ENCODE measurements at places on chromosomes 12 and 14. TPM values are rescaled to one million over a fixed set of nuclear protein-coding genes. Genes with fewer than 3 reads are reported as not detected.

DNA sequence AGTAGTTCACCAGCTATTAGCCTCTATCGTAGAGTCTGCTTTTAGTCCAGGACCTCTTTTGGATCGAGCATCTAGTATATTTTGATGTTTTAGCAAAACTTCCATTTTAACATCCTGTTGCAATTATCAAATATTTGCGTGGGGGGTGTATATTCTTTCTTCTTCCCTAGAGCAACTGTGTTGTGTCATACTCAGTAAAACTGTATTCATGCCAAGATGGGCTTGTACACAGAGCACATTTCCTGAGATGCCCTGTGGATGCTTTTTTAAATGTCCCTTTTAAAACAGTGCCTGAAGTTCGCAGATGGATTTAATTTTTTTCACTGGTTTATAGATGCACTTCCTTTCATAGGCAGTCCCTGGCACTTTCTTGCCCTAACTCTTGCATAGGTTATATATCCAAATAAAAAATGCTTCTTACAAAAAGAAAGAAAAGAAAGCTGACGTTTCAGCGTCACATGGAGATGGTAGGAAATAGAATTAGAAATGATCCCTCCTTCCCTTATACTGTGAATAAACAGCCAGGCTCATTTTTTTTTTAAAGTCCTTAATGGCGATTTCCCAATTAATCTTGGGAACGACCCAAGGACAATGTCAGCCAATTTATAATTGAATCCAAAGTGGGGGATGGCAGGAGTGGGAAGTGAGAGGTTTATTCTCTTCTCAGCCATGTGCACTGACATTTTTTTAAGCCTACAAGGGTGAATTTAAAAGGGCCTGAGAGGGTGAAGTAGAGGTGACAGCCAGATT lies 247.0 kb downstream of the SLC41A2 start:
- peak overlapping the region; percentile 30 for H3K4me3 ChIP-seq
- peak; percentile 62 for DNase-seq
- peak overlapping the region; percentile 52 for H3K27ac ChIP-seq
- H3K36me3 ChIP-seq = no peaks in the 10 kb centered on the region

DNA sequence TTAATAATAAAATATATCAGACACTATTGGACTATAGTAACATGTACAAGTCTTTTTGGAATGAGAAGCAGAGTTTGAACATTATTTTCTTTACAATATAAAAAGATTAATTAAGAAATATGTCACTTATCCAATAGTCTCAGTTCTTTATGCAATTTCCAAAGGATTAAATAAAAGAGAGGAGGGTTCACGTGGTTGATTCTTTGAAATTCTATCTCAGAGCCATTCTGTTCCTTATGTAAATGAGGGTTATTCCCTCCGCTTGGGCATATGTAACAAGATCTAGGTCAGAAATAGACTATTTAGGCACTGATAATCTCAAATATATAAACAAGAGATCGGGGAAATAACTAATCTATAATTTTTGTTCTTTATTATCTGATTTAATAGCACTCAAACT lies 2.1 kb upstream of the TUBA1A start:
- H3K27me3 ChIP-seq = no peaks in the 10 kb centered on the region
- H3K27ac ChIP-seq = no peak overlapping the region
- no peak for DNase-seq
- H3K36me3 ChIP-seq = no peaks in the 10 kb centered on the region
- peaks cover 2% of the 10 kb centered on the region for H3K4me1 ChIP-seq

- peak; percentile 31 for DNase-seq
- no peak overlapping the region for H3K4me3 ChIP-seq
- peaks cover 9% of the 10 kb centered on the region for H3K36me3 ChIP-seq
- H3K4me1 ChIP-seq = no peaks in the 10 kb centered on the region
Observed at GRCh38 chr12:120761519-120761934, 35.9 kb downstream of the ACADS start.

DNA sequence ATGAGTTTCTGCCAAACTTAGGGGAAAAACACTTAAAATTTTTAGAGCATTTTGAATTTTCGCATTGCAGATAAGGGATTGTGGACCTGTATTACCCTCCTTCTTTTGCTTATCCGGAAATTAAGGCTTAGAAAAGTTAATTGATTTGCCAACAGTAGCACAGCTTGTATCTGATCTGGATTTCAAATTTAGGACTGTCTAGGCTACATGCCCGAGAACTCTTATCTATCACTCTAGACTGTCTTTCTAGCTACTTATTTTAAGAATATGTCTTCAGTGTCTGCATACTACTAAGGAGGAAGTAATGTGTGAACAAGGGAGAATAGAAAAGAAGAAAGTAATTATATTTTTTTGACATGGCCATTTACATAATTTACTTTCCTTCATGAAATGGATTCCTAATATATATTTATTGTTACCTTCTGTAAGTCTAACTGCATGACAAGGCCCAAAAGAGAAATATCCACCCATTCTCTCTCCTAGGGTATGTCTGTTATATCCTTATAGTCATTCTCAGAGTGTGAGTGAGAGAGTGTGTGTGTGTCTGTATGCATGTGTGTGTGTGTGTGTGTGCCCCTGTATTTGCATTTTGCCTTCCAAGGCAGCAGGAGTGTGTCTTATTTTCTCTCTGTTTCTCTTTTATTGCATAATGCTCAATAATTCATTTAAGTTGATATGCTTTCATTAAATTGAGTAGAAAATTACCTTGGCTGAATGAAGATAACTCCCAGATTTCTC lies 132.1 kb downstream of the SLC5A8 start:
- no peak for DNase-seq
- H3K4me3 ChIP-seq = no peak overlapping the region

- DNase-seq = no peak
- no peak overlapping the region for H3K4me3 ChIP-seq
- H3K27ac ChIP-seq = no peak overlapping the region
- no peaks in the 10 kb centered on the region for H3K4me1 ChIP-seq
- no peaks in the 10 kb centered on the region for H3K27me3 ChIP-seq
Observed at GRCh38 chr12:123479442-123480180, 21.7 kb downstream of the SNRNP35 start.

GRCh38 chr12:75978677-75979076 lies 52.9 kb downstream of the PHLDA1 start:
- peaks cover 40% of the 10 kb centered on the region for H3K4me1 ChIP-seq
- no peaks in the 10 kb centered on the region for H3K36me3 ChIP-seq
- no peak overlapping the region for H3K4me3 ChIP-seq

NFATC4 gene
- total RNA-seq = 59.9 TPM

GRCh38 chr12:51028126-51028812 lies 2.1 kb upstream of the SLC11A2 start:
- H3K27me3 ChIP-seq = no peaks in the 10 kb centered on the region
- H3K4me3 ChIP-seq = no peak overlapping the region
- H3K36me3 ChIP-seq = no peaks in the 10 kb centered on the region

GRCh38 chr14:25006961-25007795 lies 42.8 kb downstream of the STXBP6 start:
- no peaks in the 10 kb centered on the region for H3K27me3 ChIP-seq
- no peaks in the 10 kb centered on the region for H3K36me3 ChIP-seq
- H3K4me1 ChIP-seq = peaks cover 11% of the 10 kb centered on the region

DNA sequence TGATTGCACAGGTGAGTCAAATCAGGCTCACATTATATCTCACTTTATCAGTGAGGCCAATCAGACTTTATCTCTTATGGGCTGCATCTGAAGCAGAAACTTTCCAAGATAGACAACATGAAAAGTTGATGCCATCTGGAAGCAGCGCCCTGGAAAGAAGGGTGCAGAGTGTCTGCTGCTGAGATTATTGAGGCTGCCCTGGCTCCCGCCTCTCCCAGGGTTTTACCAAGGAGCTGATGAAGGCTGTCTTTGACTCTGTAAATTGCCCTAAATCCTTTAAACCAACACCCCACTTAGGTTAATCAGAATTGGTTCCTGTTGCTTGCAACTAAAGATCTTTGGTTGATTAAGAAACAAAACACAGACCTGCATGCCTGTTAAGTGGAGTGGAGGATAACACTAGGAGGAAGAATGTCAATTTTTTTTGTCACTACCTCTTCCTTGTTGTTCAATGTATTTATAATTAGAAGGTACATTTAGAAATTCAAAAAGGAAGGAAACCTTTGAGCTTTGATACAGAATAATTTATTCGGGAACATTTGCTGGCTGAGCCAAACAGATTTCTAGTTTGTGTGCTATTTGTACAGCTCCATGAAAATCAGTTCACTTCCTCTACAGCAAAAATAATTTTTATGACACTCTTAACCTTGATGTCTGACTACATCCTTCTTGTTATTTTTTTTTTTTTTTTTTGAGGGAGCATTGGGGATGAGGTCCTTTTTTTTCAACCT lies 104.1 kb downstream of the VEZT start:
- no peak overlapping the region for H3K4me3 ChIP-seq
- no peaks in the 10 kb centered on the region for H3K36me3 ChIP-seq
- no peak for DNase-seq

DNA sequence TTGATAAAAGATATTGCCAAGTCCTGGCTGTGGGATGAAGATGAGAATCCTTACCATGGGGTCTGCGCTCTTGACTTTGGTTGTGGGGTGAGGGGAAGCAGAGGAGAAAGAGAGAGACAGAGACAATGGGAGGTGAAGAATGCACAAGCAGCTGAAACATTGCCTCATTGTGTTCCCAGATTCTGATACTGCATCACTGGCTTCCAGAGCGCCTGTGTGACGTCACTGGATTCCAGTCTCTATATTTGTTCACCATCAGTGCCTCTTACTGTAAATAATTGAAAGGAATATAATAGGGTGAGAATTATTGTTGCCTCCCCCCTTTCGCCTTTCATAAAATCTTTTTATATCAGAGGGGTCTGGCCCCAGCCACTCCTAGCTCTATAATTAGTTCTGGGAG lies 188.9 kb upstream of the NTF3 start:
- no peak for DNase-seq
- no peak overlapping the region for H3K27ac ChIP-seq
- no peak overlapping the region for H3K4me3 ChIP-seq
- H3K36me3 ChIP-seq = no peaks in the 10 kb centered on the region
- H3K4me1 ChIP-seq = no peaks in the 10 kb centered on the region
- H3K27me3 ChIP-seq = no peaks in the 10 kb centered on the region

GRCh38 chr12:95998611-95999286 lies 2.6 kb upstream of the HAL start:
- H3K27ac ChIP-seq = no peak overlapping the region
- DNase-seq = peak; percentile 69
- H3K36me3 ChIP-seq = no peaks in the 10 kb centered on the region
- H3K4me1 ChIP-seq = no peaks in the 10 kb centered on the region
- no peaks in the 10 kb centered on the region for H3K27me3 ChIP-seq
- no peak overlapping the region for H3K4me3 ChIP-seq

DNA sequence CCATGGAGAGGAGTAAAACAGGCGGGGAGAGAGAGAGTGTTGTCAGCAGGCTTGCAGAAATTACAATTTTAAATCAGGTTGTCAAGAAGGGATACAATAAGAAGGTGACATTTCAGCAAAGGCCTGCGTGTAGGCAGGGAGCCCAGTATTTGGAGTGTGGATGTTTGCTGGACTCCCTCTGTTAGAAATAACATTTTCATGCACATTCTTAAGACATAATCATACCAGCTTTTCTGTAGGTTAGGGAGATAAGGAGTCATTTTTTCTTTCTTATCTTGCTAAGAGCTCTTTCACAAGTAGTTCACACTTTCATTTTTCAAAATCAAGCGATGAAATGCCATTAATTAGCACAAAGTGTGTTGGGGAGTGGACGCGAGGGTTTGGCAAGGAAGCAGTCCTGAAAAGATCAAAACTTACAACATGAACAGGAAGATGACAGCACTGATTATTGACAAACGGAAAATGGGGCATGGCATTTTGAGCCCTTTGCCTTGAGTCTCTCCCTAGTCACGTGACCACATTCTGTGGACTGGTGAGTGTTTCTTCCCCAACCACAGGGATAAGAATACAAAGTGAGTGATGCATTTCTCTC lies 160.2 kb downstream of the DAD1 start:
- peak; percentile 69 for DNase-seq
- H3K36me3 ChIP-seq = no peaks in the 10 kb centered on the region
- H3K27me3 ChIP-seq = peaks cover 6% of the 10 kb centered on the region

DNA sequence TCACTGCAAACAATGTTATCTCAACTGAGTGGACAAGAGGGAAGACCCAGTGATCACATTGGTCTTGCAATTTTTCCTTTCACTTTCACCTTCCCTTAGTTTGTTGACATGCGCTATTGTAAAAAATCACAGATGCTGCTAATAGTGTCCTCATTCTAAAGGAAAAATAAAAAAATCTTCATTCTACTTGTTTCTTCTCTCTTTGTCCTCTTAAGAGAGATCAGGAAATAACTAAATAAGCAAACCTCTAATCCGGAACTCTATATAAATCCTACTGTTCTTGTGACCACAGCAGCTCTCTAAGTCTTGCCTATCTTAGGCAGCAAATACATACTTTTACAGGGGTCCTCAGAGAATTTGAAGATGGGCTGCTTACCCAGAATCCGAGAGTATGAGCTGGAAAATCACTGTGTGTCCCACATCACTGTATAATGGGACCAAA lies 257.7 kb downstream of the NAV3 start:
- peaks cover 10% of the 10 kb centered on the region for H3K4me1 ChIP-seq
- H3K27ac ChIP-seq = peak overlapping the region; percentile 76
- no peak for DNase-seq
- H3K27me3 ChIP-seq = no peaks in the 10 kb centered on the region

DNA sequence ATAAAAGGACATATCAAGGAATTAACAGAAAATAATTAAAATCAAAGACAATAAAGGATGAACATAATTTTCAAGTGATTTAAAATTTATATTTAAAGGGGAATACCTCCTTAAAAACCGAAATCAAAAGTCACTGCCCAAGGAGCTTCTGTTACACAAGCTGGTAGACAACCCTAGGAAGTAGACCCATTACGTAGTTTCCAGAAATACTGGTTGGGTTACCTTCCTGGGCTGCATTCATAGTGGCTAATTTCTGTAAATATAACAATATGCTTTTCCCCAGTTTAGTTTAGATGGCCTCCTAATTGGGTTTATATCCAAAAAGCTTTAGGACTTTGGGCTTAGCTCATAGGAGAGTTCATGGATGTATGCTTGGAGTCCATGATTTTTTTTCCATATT lies 2.1 kb upstream of the EDDM3A start:
- H3K4me1 ChIP-seq = no peaks in the 10 kb centered on the region
- H3K36me3 ChIP-seq = no peaks in the 10 kb centered on the region
- no peaks in the 10 kb centered on the region for H3K27me3 ChIP-seq
- no peak overlapping the region for H3K4me3 ChIP-seq

GRCh38 chr14:101224356-101225156 lies 321.0 kb upstream of the RTL1 start:
- no peak overlapping the region for H3K27ac ChIP-seq
- no peak for DNase-seq
- no peaks in the 10 kb centered on the region for H3K27me3 ChIP-seq
- no peaks in the 10 kb centered on the region for H3K36me3 ChIP-seq

A2M gene
- total RNA-seq = 239 TPM

SMIM10L1 gene
- total RNA-seq = 4.4 TPM

Measured in fibroblast of lung (primary cell).